ENCODE measurements at places on chromosomes 3 and 15.

DNA sequence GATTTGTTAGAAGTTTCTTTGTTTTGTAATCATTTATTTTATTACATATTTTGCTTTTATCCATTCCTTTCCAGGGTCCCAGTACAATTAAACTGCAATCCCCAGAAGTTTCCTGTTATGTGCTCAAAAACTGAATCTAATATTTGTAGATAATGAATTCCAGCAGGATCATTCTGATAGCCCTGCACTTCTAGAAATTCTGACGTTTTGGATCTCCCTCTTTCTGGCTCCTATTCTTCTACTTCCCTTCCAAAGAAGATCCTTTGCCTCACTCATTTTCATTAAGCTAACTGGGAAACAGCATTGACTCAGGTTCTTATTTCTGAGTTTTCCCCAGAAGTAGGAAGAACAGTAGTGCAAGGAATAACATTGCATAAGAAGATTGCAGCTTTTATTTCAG is 9.9 kb downstream of the P3H2 start:
- DNase-seq: no peak

DNA sequence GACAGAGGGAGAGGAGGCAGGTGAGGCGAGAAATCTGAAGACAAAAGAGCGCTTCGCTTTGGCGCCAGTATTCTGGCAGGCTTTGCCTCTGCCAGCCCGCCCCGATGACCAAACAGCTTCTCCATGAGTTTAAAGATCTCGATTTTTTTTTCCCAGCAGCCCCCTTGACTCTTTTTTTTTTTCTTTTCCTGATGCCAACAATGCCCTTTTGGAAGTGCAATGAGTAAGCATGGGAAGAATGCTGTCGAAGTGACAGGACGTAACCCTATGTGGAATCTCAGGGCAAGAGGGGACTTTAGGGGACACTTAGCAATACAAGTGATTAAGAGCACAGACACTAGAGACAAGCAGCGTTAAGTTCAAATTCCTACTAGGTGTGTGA is 211.7 kb downstream of the FGF12 start:
- DNase-seq: no peak

- no peak for DNase-seq
Observed at GRCh38 chr15:31358957-31359701, 32.5 kb downstream of the KLF13 start.

DNA sequence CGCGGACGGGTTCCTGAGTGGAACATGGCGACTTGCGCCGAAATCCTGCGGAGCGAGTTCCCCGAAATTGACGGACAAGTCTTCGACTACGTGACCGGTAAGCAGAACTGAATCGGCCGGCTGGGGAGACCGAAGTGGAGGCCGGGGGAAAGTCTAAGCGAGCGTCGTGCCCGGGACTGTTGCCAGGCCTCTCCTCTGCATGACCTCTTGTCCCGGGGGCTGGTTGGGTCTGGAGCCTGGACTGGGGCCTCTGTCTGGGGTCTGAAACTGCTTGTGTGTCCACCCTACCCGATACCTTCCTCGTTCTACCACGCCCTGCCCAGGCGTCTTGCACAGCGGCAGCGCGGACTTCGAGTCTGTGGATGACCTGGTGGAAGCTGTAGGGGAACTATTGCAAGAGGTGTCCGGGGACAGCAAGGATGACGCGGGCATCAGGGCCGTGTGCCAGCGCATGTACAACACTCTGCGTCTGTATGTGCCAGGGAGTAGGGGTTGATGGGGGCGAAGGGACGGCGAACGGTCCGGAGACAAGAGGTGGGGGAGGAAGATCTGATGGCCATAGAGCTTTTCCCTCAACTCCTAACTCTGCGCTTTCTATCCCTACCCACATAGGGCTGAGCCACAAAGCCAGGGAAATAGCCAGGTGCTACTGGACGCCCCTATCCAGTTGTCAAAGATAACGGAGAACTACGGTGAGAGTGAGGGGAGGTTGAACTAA is at the start of gene ABCF3:
Gene ABCF3 (plus strand): TSS at position 16 of the 718 bp plus-strand sequence. CDS start 9 bp downstream, at position 25.
- no peak for DNase-seq

- no peak for DNase-seq
Observed at GRCh38 chr3:188060840-188061544, 93.0 kb upstream of the LPP start.

- DNase-seq: no peak
Observed at GRCh38 chr3:63861306-63861705, 2.3 kb downstream of the THOC7 start.

GRCh38 chr15:74050556-74051234 is 31.7 kb downstream of the GOLGA6A start:
- DNase-seq: no peak

DNA sequence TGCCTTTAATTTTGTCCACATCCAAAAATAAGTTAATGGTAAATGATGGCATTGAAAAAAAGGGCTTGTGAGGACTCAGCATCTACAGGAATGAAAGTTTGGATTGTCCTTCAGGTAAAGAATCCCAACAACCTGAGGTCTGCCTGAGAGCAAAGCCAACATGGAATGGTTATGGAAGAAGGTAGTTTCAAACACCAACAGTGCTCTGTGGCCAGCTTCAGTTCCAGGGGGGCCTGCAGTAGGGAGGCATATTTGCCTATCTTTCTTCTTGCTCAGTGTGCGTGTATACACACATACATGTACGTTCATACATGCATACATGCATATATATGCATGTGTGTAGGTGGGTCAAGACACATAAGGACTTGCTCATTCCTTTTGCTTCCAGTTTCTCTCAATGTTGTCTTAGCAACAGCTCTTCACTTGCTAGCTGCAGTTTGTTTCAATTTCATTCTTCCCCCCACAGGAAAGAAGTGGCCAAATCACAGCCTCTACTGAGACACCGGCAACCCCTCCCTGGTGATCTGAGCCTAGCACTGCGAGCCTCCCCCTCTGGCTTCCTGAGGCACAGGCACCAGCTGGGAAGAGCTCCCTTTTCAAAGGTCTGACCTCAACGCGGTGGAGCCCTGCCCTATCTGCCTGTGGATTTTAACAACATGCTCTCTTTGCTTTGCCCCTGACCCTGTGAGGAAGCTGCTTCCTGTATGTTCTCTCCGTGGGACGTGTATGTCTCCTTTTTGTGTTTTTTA is 146.2 kb downstream of the KLF13 start:
- DNase-seq: no peak

GRCh38 chr3:57043518-57043917 is 16.9 kb upstream of the SPATA12 start:
- no peak for DNase-seq

- DNase-seq: peak; percentile 41
Observed at GRCh38 chr15:45185903-45186770, 1.6 kb downstream of the SHF start.

DNA sequence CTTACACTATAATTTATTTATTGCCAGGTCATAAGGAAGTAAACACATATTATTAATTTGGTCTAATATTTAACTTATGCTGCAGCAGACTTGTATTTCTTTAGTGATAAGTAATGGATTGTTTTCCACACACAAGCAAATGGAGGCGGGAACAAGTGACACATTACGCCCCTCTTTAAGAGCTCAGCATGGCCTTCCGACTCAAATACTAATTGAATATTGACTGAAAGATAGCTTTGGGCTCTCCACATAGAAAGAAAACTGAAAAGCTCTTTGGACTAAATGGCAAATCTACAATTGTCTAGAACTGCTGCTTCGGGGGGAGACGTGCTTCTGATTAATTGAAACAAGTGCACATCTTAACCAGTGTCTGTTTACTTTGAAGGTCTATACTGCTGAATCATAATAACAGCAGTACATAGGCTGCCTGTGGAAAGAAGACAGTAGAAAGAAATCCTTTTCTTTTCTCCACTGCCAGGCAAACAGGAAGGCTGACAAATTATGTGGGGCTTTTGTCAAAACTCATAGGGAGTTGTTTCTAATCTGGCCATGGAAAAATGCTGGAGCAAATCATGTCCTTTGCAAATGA is 15.9 kb downstream of the CADPS start:
- no peak for DNase-seq

DNA sequence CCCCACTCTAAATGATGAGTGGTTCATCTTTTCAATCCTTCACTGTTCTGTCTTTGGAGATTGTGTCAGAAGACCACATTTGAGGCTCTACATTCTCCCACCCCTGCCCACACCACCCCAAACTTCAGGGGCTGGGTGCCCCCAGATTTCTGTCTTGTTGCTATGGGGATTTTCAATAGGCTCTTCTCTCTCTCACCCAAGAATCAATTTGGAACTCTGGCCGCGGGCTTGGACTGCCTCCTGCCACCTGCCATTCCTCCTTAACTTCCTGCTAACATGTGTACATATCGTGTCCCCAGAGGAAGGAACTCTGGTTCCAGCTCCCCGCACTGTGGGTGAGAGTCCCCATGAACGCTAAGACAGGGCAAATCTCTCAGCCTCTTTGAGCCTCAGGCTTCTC is 67.4 kb upstream of the LARS2 start:
- no peak for DNase-seq

GRCh38 chr3:197136744-197137143 is 107.1 kb upstream of the MELTF start:
- no peak for DNase-seq

GRCh38 chr3:197257711-197258110 is 40.7 kb downstream of the DLG1 start:
- no peak for DNase-seq

GRCh38 chr15:42371096-42371495 is 11.8 kb downstream of the CAPN3 start:
- no peak for DNase-seq

DNA sequence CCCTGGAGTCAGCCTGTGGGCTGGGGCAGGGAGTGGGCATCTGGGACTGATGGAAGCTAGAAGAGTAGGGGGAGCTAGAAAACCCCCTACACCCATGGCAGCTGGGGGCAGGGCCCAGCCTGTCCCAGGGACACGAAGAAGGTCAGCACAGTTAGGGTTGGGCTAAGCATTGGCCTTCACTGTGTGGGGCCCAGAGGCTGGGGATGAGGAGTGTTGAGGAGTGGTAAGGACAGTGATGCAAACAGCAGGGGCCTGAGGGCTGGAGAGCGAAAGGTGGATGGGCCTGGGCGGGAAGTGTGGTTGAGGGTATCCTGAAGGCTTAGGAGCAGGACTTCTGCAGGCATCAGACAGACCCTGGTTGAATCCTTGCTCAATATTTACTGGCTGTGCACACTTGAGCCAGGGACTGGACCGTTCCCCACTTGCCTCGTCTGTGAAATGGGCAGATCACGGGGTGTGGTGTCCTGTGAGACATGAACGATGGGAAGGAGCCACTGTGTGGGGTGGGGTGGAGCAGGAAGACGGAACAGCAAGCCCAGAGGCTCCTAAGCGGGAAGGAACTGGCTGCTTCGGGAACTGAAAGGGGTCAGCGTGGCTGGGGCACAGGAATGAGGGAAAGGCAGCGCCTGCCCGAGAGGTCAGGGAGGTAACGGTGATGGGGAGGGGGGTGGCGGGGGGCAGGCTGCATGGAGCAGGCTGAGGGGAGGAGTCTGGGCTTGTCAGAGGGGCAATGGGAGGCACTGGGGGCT is 7.3 kb downstream of the PRKCD start:
- no peak for DNase-seq

DNA sequence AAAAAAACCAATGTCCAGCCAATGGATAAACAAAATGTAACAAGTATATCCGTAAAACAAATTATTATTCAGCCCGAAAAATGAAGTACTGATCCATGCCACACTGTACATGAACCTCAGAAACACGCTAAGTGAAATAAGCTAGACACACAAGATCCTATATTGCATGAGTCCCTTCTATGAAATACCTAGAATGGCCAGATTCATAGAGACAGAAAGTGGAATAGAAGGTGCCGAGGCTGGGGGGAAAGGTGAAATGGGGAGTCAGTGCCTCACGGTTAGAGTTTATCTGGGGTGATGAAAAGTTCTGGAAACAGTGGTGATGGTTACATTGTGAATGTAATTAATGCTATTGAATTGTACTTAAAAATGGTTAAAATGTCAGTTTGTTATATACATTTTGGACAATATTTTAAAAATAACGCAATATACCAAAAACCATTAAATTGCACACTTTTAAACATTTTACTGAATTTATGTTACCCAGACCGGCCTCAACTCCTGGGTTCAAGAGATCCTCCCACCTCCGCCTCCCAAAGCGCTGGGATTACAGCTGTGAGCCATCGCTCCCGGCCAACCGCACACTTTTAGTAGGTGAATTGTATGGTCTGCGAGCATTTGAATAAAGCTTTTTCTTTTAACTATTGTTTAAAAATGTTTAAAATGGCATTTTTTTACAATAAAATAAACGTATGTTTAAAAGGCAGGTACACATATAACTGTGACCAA is 2.1 kb downstream of the RNF168 start:
- DNase-seq: no peak

DNA sequence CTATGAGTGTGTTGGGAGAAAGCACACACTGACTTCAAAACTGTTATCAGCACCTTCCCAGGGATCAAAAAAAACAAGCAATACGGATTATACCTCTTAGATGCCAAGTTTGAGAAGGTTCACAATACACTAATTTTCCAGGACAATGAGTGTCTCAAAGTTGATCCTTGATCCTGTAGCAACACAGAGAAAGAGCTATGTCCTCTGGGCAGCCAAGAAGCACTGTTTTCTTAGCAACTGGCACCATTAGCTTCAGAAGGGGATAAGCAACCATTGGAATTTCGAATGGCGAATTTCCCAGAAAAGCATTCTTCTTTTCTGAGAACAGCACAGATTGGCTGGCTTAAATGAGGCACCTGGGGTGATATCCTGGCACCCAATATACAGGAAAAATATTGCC is 270.3 kb upstream of the RORA start:
- no peak for DNase-seq

- no peak for DNase-seq
Observed at GRCh38 chr3:13508496-13508895, 28.4 kb downstream of the HDAC11 start.

- no peak for DNase-seq
Observed at GRCh38 chr3:195876297-195877064, 31.9 kb downstream of the TNK2 start.

DNA sequence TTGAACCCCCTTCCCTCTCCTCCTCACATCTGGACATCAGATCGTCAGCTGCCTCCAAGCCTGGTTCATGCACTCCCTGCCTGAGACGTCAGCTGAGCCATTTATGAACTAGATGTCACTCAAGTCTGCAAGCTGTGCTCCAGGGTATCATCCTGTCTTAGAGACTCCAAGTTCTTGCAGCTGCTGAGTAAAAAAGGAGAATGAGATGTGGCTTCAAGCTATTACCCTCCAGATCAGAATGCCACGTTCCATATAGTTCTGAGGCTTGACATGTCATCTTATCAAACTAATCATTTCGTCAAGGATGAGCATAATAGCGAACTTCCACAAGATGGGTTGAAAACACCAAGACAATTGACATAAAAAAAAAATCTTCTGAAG is 766.3 kb downstream of the TBL1XR1 start:
- no peak for DNase-seq

DNA sequence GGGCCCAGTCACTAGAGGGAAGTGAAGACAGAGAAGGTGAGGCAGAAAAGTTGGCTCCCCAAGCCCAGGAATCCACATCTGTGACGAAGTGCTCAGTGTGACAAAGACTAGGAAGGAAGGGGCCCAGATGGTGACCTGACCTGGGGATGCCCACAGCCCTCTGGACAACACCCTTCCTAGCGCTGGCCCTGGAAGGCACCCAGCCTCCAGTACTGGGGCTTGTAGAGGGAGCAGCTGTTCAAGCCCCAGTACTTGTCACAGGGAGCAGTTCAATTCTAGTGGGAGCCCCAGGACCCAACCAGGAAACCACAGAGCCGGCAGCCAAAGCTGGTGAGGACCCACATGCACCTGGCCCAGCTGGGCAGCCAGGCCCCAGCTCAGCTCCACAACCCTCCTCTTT is 190.8 kb downstream of the XXYLT1 start:
- no peak for DNase-seq

- DNase-seq: no peak
Observed at GRCh38 chr3:166527325-166527724, 690.1 kb upstream of the BCHE start.

GRCh38 chr3:183114384-183115178 is 15.3 kb upstream of the MCCC1 start:
- peak; percentile 20 for DNase-seq

Data from substantia nigra (tissue), 51 donors.